Right forelimb (tissue), 1 donor: ENCODE measurements at places on chromosomes 11 and 22.
A peak's percentile ranks its signal among the peaks of the same experiment; 100 is the strongest.

- no peak for DNase-seq
Measured at GRCh38 chr11:117820071-117820470, 4.5 kb downstream of the FXYD2 start.

DNA sequence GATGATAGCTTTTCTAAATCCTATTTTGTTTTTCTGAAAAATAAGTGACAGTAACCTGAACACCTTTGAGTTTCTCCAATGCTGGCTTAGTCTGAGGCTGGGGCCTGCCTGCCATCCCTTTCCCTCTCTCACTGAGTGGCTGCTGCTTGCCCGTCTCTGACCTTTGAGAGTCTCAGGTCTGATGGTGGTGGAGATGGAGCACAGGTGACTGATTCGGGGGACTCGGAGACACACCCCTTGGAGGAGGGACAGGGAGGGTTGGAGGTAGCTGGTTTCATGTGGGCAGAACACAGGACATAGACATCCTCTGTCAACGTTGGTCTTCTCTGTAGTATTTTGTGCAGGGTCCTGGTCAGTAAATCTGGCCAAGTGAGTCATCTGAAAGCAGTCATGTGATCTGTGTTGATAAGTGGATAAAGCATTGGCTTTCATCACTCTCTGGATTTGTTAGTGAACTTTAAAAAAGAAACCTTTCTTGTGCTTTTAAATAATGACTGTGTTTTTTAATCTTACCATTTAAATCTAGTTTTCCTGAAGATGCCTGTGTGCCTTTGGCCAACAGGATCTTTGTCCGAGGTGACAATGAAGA, 47.1 kb upstream of the CLDN5 start:
- DNase-seq = no peak

DNA sequence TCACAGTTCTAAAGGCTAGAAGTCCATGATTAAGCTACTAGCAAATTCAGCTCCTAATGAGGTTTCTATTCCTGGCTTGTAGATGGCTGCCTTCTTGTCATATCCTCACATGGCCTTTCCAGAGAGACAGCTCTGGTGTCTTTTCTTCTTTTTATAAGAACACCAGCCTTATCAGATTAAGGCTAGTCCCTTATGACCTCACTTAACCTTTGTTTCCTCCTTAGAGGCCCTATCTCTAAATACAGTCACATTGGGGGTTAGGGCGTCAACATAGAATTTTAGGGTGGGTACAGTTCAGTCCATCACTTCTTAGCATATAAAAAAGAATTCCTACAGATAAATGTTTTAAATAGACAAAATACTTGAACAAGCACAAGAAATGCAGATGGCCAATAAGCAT, 18.2 kb upstream of the CLPB start:
- DNase-seq = no peak

- no peak for DNase-seq
Measured at GRCh38 chr22:39546889-39547586, 14.5 kb upstream of the RPS19BP1 start.

DNA sequence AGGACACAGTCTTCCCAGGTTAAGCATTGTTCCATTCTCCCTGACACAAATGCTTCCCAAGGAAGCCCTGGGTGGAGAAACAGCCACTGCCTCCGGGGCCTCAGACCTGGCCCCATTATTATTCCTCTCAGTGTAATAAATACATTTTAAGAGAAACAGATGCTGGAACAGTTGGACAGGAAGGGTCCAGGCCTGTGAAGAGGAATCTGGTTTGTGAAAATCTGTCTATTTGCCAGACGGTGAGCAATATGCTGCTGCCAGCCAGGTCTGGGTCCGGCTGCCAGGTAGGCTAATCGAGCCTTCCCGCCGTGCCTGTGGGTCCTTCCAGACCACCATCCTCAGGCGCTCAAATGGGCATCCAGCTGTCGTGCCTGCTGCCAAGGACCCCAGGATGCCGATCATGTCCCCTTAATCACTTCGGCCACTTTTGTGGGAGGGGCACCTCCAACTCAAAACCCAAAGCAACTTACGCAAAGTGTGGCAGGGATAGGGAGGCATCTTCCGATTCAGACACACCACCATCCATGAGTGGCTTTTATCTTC, 528.4 kb downstream of the MIAT start:
- peak; percentile 38 for DNase-seq

- no peak for DNase-seq
Measured at GRCh38 chr22:39470451-39471291, 13.9 kb downstream of the MGAT3 start.

GRCh38 chr11:64799256-64799622, 3.8 kb downstream of the MAP4K2 start:
- DNase-seq = no peak

DNA sequence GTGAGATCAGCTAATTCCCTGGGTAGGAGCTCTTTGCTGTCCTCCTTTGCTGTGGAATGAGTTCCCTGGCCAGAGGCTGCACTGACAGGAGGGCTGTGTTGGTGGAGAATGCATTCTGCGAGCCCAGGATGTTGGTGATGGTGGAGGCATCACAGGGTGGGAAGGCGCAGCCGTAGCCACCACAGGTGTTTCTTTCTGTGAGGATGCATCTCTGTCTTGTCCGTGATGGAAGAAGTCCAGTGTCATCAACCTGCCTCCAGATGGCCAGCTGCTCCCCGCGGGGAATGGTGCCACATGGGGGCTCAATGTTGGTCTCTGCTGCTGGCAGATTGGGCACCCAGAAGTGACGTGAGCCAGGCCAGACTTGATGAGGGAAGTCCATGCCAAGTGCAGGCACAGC, 972.1 kb downstream of the TBC1D22A start:
- no peak for DNase-seq

GRCh38 chr22:31127181-31127772, 4.5 kb downstream of the INPP5J start:
- no peak for DNase-seq

- DNase-seq = no peak
Measured at GRCh38 chr11:13594044-13594443, 74.4 kb upstream of the FAR1 start.

DNA sequence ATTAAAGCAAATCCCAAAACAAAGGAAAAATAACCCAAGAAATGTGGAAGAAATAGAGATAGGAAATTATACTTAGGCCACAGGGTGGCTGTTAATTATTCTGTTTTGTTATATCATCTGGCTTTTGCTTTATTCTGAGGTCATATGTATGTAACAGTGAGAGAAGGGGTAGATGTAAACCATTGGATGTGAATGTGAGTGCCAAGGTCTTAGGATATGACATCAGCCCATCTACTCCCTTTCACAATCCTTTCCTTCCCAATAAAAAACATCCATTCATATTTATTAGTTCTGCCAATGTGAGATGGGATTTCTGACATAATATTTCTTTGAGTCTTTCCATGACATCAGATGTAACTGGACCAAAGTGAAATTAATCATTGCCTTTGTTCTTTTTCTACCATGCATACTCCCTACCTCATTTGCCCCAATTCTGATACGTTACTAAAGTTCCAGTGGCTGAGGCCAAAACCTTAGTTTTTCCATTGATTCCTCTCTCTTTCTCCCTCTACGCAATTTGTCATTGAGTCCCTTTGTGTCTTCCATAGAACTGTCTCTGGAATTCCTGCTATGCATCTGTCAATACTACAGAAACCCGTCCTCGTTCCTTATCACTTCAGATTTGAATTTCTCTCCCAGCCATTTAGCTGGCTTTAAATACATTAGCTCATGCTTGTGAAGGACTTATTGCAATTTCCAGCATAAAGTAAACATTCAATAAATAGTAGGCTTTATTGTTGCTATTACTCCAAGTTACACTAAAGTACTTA, 170.3 kb downstream of the ARHGAP42 start:
- no peak for DNase-seq

DNA sequence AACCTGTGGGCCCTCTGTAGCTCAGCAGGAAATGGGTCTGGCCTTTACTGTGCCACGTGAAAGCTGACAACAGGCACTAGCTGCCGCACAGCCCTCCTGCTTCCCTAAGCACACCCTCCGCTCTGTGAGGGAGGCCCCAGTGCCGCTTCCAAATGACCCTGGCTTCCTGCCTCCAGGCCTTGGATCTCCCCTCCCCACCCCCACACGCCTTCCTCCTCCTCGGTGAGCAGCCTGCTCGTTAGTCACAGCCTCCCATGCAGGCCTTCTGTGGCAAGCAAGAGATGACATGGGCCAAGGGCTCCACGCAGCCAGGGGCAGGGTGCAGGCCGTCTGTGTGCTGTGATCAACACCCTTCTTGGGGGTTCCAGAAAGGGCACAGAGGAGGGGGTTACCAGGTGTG, 15.3 kb upstream of the RASL10A start:
- no peak for DNase-seq

DNA sequence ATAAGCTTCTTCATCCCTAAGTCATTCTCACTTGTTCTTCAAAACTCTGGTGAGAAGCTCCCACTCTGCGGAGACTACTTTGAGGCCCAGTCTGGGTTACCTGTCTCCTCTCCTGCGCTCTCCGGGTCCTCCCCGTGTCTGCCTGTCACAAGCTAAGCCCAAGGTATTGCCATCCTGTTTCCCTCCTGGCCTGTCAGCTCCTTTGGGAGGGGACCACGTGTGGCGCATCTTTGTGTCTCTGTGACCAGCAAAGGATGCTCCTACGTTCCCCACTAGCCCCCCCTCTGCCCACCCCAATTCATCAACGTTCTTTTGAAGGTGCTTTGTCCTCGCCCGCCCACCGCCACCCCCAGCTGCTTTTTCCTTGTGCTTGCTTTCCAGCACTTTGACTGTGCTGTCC, 31.8 kb upstream of the FBLN1 start:
- DNase-seq = no peak

DNA sequence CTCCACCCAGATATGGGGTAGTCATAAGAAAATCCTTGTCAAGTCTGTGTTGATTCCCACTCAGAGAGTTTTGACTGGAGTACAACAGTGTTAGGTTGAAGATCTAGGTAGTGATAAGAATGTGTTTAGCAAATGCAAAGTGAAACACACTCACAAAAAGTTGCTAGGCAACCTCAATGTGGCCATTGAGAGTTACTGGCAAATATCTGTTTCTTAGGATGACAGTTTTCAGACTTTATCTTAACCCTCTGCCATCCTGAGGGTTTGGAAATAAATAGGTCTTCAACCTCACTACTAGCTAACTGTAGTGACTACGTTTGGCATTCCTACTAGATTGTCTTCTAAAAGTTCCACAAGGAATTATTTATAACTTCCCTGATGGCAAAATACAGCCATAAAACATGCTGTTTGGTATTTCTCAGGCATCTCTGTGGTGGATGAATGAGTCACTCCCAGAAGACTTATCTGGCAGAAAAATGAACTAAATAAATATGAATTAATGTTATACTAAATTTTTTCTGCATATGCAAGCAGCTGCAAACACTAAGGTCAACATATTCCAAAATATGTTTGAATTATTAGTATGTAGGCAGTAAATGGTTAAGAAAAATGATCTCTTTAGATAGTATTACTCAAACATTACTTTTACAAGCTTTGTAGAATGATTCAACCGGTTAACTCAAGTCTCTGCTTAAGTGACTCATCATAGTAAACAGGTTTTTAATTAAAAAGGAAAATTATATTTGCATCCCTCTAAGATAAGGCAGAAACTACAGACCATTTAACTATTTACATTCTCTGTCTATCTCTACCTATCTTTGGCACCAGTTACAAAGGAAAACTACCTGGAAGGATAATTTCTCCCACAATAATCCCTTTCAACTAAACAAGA, 17.1 kb upstream of the SYTL2 start:
- no peak for DNase-seq

- DNase-seq = no peak
Measured at GRCh38 chr11:122181372-122181771, 65.4 kb upstream of the BLID start.

GRCh38 chr11:115941481-115941993, 437.3 kb upstream of the CADM1 start:
- no peak for DNase-seq

- DNase-seq = peak; percentile 93
Measured at GRCh38 chr11:842370-843002, at the start of the genes POLR2L and TSPAN4. Gene POLR2L (minus strand): TSS chr11:842529. CDS start chr11:842508, 21 bp downstream. Gene TSPAN4 (plus strand): TSS chr11:842852. CDS start chr11:850305, 7,453 bp downstream.

- DNase-seq = no peak
Measured at GRCh38 chr22:37823134-37823985, at the start of gene GALR3. Gene GALR3 (plus strand): TSS chr22:37823382. CDS start chr22:37823407, 25 bp downstream.

GRCh38 chr11:118596224-118597146, 10.9 kb upstream of the PHLDB1 start:
- DNase-seq = no peak

DNA sequence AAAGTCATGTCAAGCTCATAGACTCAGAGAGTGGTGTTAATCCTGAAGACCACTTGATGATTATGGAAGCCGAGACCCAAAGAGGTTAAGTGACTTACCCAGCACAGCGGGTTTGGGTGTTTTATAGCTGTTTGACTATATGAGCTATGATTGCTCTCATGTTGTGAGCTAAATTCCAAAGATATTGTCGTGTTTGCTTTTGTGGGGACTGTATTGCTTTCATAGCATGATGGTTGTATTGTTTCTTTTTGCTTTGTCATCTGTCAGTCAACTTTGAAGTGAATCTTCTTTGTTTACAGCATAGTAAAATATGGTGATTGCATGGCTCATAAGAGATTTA, 23.7 kb downstream of the NF2 start:
- no peak for DNase-seq

- no peak for DNase-seq
Measured at GRCh38 chr11:59271247-59271755, 58.6 kb upstream of the MPEG1 start.

DNA sequence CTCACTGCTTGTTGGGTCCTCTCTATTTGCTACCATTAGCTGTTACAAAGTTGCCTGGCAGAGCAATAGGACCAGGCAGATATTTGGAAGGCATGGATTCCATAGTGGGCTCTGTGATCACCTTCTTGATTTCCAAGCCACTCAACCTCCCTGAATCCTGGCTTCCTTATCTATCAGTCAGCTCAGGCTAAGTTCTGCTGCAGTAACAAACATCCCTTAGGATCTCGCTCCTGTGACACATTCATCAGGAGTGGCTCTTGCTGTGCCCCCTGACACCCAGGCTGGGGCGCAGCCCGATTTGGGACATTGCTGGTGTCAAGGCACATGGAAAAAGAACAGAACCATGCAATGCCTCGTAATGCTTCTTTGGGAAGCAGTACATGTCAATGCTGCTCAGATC, 503.9 kb downstream of the TBC1D22A start:
- DNase-seq = no peak

DNA sequence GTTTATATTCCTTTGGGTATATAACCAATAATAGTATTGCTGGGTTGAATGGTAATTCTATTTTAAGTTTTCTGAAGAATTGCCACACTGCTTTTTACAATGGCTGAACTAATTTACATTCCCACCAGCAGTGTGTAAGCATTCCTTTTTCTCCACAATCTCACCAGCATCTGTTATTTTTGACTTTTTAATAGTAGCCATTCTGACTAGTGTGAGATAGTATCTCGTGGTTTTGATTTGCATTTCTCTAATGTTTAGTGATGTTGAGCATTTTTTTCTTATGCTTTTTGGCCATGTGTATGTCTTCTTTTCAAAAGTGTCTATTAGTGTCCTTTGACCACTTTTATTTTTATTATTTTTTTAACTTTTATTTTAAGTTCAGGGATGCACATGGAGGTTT, 275.3 kb downstream of the METTL15 start:
- DNase-seq = no peak

GRCh38 chr11:65491614-65492386, 7.0 kb upstream of the MALAT1 start:
- DNase-seq = peak; percentile 56

DNA sequence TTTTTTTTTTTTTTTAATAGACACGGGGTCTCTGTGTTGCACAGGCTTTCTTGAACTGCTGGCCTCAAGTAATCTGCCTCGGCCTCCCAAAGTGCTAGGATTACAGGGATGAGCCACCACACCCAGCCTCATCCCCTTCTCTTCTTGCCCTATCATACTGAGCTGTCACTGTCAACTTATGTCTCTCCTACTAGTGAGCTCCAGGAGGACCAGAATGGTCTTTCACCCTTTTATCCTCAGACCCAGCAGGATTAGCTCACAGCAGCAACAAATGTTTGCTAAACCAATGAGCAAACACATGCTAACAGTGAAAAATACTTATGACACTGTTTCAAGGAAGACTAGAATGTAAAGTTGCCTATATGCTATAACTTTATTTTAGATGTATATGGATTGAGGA, 6.4 kb upstream of the NXF1 start:
- no peak for DNase-seq
